ENCODE measurements at places on chromosomes 5 and 9.

GRCh38 chr9:77595426-77596095, 52.6 kb downstream of the GNA14 start:
- DNase-seq = no peak

DNA sequence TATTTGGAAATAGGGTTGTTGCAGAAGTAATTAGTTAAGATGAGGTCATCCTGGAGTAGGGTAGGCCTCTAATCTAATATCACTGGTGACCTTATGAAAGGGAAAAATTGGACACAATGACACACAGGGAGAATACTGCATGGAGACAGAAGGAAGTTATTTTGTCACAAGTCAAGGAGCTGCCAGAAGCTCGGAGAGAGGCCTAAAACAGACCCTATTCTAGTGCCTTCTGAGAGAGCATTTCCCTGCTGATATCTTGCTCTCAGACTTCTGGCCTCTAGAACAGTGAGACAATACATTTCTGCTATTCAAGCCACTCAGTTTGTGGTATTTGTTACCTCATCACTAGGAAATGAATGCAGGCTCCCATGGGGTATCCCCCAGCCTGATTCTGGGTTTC, 332.9 kb downstream of the CSNK1G3 start:
- no peak for DNase-seq

DNA sequence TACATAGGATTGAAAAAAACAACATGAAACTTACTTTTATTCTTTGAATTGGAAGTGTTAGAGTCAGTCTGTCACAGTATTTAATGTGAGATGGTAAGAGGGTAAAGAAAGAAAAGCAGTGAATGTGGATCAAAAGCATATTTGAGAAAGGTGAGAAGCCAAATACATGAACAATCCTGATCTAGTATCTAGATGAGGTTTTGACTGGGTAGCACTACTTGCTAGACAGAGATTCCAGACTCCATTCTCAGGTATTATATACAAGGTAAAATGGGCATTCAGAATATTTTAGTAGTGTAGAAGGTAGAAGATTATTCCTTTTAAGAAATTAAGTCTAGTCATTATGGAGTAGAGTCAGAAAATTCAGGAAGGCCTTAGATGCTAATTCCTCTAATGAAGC, 62.2 kb downstream of the SLC38A9 start:
- DNase-seq = no peak

GRCh38 chr5:170289121-170289520, 8.5 kb downstream of the LCP2 start:
- DNase-seq = no peak

DNA sequence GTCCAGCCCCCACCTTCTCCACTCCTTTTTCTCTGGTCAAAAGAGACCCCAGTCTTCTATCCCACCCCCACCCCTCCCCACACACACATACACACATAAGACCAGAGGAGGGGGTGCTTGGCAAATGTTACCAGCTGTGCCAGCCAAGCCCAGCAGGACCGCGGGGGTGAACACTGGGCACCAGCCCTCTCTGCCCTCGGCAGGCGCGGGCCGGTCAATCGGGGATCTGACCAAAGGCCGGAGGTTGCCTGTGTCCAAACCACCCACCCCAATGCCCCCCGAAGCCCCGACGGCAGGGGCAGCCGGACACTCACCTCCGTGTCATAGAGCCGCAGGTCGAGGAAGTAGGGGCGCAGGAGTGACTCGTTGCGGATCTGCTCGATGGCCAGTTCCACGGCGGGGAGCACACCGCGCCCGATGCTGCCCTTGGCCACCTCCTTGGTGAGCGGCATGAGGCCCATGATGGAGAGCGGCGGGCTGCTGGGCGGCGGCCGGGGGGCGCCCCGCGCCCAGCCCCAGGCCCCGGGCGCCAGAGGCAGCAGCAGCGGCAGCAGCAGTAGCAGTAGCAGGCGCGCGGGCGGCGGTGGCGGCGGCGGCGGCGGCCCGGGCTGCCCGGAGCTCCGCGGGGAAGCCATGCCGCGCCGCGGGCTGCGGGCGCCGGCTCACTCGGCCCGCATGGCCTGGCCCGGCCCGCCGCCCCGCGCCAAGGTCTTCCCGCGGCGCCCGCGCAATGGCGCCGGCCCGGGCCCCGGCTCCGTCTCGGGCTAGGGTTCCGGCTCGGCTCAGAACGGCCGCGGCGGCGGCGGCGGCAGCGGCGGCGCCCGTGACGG, 417 bp downstream of the GABBR2 start:
- no peak for DNase-seq

GRCh38 chr5:33379757-33380156, 61.0 kb upstream of the TARS1 start:
- no peak for DNase-seq

- no peak for DNase-seq
These were observed 78.8 kb downstream of the SLC1A1 start for GRCh38 chr9:4569101-4569500.

Data from CD4-positive, alpha-beta T cell treated with Interleukin-1 beta for 1 hour (primary cell).